ENCODE measurements at places on chromosomes 2 and 18.

DNA sequence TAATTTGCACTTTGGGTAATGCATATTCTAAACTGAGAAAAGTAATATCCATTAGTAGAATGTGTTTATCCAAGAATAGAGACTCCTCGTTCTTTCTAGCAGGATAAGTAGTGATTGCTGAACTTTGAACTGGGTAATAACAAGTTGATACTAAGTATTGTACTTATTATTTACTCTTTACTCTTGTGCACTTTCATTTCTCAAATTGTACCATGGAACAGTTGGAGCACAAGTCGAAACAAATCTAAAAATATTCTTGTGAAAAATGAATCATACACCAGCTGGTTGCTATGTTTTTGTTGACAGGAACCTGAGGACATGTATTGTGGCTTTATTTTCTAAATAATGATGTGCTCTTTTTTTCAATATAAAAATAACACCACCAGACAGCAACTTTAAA, 111.9 kb downstream of the RGPD3 start:
- H3K4me3 ChIP-seq, result no peak overlapping the region

DNA sequence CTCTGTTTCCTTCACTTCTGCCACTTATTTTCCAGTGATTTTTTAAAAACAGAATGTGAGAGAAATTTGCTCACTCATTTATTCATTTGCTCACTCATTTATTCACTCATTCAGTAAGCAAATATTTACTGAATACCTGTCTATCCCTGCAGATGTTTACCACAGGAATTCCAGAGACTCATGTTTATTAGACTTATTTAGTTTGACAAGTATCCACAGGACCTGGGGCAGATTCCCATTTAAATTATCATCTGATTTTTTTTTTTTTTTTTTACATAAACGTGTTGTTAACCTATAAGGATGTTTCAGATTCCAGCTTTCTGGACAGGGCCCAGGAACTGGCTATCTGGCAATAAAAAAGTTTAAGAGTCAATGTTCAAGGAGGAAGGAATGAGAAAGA, 175.1 kb upstream of the ERBB4 start:
- DNase-seq, result no peak
- no peaks in the 10 kb centered on the region for H3K4me1 ChIP-seq
- no peaks in the 10 kb centered on the region for H3K36me3 ChIP-seq
- no peaks in the 10 kb centered on the region for H3K27me3 ChIP-seq
- no peak overlapping the region for H3K4me3 ChIP-seq
- no peak overlapping the region for H3K27ac ChIP-seq

GRCh38 chr2:213266421-213266820, 17.8 kb upstream of the SPAG16 start:
- H3K27me3 ChIP-seq, result no peaks in the 10 kb centered on the region
- DNase-seq, result no peak
- no peak overlapping the region for H3K4me3 ChIP-seq
- no peak overlapping the region for H3K27ac ChIP-seq

- H3K27me3 ChIP-seq, result no peaks in the 10 kb centered on the region
- DNase-seq, result peak; percentile 70
- H3K4me3 ChIP-seq, result no peak overlapping the region
- no peaks in the 10 kb centered on the region for H3K4me1 ChIP-seq
- no peak overlapping the region for H3K27ac ChIP-seq
- no peaks in the 10 kb centered on the region for H3K36me3 ChIP-seq
Measured at GRCh38 chr2:3633089-3633981, 24.7 kb upstream of the ALLC start.

- no peak overlapping the region for H3K27ac ChIP-seq
- no peak for DNase-seq
- H3K27me3 ChIP-seq, result no peaks in the 10 kb centered on the region
- no peak overlapping the region for H3K4me3 ChIP-seq
- peaks cover 7% of the 10 kb centered on the region for H3K4me1 ChIP-seq
Measured at GRCh38 chr2:64978514-64979268, 10.5 kb upstream of the SLC1A4 start.

DNA sequence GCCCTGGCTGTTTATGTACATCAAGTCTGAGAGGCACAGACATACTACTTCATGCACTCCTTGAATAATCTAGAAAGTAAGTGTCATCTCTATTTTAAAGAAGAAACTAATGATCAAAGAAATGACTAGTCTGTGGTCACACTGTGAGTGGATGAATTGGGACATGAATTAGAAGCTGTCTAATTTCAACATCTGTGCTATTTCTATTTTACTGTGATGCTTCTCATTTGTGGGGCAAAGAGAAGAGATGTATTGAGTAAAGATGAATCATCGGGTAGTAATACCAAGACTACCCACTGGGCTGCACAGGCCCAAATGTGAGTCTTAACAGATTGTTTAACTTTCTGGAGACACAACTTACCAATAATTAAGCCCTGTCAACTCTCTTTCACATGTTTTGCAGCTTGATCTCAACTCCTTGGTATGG, 42.4 kb upstream of the MTIF2 start:
- no peak for DNase-seq
- H3K27me3 ChIP-seq, result no peaks in the 10 kb centered on the region
- H3K4me3 ChIP-seq, result no peak overlapping the region
- no peak overlapping the region for H3K27ac ChIP-seq
- H3K36me3 ChIP-seq, result peaks cover 12% of the 10 kb centered on the region

GRCh38 chr18:56977771-56978170, 169.1 kb upstream of the BOD1L2 start:
- H3K4me1 ChIP-seq, result no peaks in the 10 kb centered on the region
- H3K36me3 ChIP-seq, result no peaks in the 10 kb centered on the region
- no peak overlapping the region for H3K4me3 ChIP-seq
- no peak overlapping the region for H3K27ac ChIP-seq
- H3K27me3 ChIP-seq, result no peaks in the 10 kb centered on the region
- no peak for DNase-seq

- peaks cover 5% of the 10 kb centered on the region for H3K4me1 ChIP-seq
- H3K4me3 ChIP-seq, result no peak overlapping the region
- H3K36me3 ChIP-seq, result no peaks in the 10 kb centered on the region
- H3K27me3 ChIP-seq, result no peaks in the 10 kb centered on the region
- DNase-seq, result no peak
Measured at GRCh38 chr2:130365963-130366362, 10.1 kb downstream of the PTPN18 start.

GRCh38 chr2:7601990-7602389, 684.8 kb downstream of the RNF144A start:
- H3K4me3 ChIP-seq, result no peak overlapping the region
- no peaks in the 10 kb centered on the region for H3K4me1 ChIP-seq
- no peak overlapping the region for H3K27ac ChIP-seq

- H3K36me3 ChIP-seq, result no peaks in the 10 kb centered on the region
- no peaks in the 10 kb centered on the region for H3K27me3 ChIP-seq
- DNase-seq, result no peak
- H3K4me1 ChIP-seq, result peaks cover 40% of the 10 kb centered on the region
Measured at GRCh38 chr2:18987016-18987415, 371.4 kb downstream of the OSR1 start.

GRCh38 chr2:18623782-18624181, 34.4 kb upstream of the NT5C1B start:
- DNase-seq, result no peak
- H3K27me3 ChIP-seq, result no peaks in the 10 kb centered on the region
- H3K27ac ChIP-seq, result no peak overlapping the region
- no peak overlapping the region for H3K4me3 ChIP-seq
- no peaks in the 10 kb centered on the region for H3K4me1 ChIP-seq

- no peak for DNase-seq
- no peaks in the 10 kb centered on the region for H3K4me1 ChIP-seq
- no peaks in the 10 kb centered on the region for H3K27me3 ChIP-seq
- H3K27ac ChIP-seq, result no peak overlapping the region
Measured at GRCh38 chr2:64493788-64494187, 30.3 kb upstream of the AFTPH start.
